ENCODE measurements at places on chromosomes 4 and X.

DNA sequence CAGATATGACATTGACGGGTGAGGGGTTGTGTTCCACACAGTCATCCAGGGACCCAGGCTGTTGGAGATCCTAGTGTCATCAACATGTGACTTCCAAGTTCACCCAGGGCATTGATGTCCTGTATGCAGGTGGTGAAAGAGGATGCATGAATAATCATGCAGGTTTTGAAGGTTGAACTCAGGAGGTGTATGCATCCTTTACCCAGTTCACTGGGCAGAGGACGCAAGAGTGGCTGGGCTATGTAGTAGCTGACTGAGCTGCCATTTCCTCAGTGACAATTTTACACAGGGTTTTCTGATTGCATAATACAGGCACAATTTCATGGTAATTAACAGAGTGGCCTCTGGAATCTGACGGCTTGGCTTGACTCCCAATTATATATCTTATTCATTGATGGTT is 323.0 kb downstream of the HS3ST1 start:
- no peak for DNase-seq

DNA sequence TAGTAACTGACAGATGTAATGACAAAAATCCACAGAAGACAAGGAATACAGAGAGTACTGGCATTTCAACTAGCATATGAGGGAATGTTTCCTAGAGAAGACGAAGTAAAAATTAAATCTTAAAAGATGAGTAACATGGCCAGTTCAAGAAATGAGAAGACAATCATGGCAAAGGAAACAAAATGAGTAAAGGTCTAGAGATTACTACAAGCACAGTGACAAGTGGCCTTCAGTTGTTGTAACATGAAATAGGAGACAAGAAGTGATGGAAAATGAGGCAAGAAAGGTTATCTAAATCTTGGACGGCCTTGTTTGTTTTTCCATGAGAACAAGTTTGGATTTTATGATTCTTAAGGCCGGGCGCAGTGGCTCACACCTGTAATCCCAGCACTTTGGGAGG is 81.0 kb downstream of the PPA2 start:
- DNase-seq = no peak

DNA sequence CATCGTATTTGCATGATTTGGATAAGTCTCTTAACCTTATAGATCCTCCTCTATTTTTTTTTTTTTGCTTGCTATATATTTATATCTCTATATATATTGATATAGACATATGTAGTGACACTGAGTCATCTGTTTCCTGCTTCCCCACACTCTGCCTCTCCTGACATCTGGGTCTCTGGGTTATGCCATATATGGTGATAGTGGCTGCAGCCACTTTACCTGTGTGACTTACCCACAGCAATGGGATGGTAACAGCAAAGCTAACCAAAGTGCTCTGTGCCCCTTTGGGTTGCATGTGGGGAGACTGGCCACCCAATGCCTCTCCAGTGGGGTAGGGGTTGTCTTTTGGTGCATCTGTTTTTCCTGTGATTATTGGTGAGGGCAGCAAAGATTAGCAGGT is 14.5 kb downstream of the CMC4 start:
- DNase-seq = no peak

DNA sequence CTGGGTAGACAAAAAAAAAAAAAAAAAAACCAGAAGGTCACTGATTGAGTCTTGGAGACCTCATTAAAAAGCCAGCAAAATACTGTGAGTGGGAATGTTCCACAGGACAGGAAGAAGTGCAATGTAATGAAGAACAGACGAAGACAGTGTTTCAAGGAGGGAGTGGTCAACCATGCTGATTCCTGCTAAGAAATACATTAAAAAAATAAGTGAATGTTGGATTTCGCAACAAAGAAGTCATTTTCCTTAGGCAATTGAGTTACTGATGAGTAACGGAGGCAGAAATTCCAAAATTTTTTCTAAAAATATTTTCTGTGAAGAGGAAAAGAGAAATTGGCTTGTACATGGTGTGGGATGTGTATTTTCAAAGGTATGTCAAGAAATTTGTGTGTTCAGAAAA is 94.3 kb upstream of the FAM47B start:
- DNase-seq = no peak

DNA sequence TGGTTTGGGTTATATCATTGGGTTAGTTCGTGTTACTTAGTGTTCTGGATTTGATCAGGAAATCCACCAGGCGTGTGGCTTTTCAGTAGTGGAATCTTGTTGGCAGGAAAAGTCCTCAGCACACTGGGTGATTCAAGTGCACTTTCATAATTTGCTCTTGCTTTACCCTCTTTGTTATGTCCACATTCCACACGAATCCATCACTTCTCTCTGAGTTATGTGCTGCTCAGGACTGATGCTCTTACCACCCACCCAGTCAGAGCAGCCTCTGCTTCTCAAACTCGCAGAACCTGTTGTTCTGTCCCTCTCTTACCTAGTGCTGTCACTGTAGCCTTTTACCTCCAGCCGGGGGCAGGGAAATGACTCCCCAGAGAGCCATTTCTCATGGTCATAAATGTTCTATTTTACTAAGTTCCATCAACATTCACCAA is 37.2 kb upstream of the SCRG1 start:
- peak; percentile 9 for DNase-seq
